Thoracic aorta (tissue), 2 donors: ENCODE measurements at places on chromosomes 16 and 17. TPM values are rescaled to one million over a fixed set of nuclear protein-coding genes. Genes with fewer than 3 reads are reported as not detected.

GRCh38 chr16:89779231-89779908 is 37.1 kb downstream of the FANCA start:
- no peak for DNase-seq

GRCh38 chr17:4693416-4693815 is 10.5 kb downstream of the PELP1 start:
- no peak for DNase-seq

GRCh38 chr17:78144736-78145641 is 1.2 kb upstream of the C17orf99 start:
- no peak for DNase-seq

DNA sequence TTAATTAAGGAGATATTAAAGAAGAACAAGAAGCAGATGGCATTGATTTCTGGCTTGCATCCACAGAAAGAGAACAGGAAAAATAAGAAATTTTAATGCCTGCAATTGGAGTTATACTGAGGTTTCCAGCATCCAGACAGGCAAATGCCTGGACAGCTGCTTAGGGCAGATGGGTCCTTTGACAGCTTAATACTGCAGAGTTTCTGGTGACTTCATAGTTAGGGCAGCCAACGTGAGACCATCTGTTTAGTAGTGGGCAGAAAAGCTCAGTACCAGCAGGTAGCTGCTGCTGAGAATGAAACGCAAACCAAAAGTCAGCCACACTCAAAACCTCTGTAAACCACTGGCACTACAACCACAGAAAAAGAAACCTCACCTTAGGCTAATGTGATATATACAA is 109.8 kb downstream of the CDK5R1 start:
- DNase-seq, result no peak

- DNase-seq, result no peak
These were observed 9.9 kb upstream of the ADGRG1 start for GRCh38 chr16:57618296-57619132.

DNA sequence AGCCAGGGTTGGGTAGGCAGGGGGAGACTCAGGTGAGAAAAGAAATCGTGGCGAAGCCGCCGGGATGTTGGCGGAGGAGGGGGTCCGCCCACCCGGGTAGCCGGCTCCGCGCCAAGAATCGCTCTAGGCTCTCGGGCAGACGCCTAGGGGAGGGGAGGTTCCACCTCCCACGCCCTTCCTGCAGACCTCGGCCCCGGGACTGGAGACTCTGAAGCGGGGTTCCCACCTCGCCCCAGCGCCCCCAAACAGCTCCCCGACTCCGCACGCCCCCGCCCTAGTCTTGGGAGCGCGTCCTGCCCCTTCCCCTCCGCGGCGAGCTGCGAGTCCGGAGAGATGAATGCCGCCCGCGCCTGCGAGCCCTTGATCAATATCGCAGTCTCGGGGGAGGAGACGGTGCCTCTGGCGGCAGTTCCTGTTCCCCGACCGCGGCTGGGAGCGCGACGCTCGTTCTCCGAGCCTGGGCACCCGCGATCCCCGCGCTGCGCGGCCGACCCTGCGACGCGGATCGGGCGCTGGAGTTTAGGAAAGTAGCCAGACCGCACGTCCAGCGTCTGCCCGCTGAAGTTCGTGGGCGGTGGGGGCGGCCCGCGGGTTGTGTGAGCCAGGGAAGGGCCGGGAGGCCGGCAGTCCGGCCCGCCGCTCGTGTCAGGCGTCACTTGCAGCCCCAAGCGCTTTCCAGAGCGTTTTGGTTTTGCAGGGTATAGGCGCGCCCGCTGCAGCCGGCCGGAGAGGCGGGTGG is 790 bp downstream of the CRHR1 start:
- DNase-seq, result no peak

The SOCS1 gene
- total RNA-seq, result 16.9 TPM

DNA sequence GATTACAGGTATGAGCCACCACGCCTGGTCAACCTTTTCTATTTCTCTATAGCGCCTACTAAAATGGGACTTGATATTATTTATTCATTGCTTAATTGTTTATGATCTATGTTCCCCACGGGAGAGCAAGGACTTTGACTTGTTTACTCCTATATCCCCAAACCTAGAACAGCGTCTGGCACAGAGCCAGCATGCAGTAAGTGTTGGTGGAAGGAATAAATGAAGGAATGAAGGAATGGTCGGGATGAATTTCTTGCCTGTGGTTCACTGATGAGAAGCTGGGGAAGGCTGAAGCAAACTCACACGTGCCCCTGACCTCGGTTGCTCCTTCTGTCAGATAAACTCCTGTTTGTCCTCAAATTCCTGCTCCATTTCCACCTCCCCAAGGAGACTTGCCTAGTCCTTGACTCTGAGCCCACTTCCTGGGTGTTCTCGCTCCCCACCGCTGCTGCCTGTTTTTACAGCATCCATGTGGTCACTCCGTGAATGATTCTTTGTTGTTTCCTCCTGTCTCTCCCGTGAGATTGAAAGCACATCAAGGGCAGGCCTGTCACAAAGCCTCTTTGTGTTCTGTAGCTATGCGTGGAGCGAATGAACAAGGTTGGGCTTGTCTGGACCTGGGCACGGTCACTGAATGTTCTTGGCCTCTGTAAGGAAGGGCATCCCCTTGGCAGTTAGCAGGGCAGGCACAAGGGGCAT is 17.3 kb downstream of the C17orf100 start:
- DNase-seq, result no peak

GRCh38 chr17:48869821-48870318 is 22.7 kb upstream of the ATP5MC1 start:
- DNase-seq, result no peak

The MYH1 gene
- not detected for total RNA-seq

DNA sequence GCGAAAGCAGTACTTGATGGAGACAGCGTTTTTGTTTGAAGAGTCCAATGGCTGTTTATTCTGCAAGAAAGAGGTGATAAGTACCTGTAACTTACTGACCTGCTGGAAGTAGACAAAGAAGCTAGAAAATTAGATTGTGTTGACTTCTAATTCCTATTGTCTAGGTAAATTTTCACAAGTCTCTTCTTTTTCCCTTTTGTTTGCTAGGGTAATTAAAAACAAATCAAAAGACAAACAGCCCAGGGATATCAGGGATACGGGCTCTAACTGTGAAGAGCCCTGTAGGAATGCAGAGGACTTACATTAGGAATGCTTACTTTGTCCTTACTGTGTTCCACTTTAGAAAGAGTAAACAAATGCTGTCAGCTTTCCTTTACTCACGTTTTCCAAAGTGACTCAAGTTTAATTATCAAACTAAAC is 7.0 kb downstream of the PSME3IP1 start:
- DNase-seq, result no peak

- DNase-seq, result no peak
These were observed 28.7 kb downstream of the B9D1 start for GRCh38 chr17:19333736-19334290.

DNA sequence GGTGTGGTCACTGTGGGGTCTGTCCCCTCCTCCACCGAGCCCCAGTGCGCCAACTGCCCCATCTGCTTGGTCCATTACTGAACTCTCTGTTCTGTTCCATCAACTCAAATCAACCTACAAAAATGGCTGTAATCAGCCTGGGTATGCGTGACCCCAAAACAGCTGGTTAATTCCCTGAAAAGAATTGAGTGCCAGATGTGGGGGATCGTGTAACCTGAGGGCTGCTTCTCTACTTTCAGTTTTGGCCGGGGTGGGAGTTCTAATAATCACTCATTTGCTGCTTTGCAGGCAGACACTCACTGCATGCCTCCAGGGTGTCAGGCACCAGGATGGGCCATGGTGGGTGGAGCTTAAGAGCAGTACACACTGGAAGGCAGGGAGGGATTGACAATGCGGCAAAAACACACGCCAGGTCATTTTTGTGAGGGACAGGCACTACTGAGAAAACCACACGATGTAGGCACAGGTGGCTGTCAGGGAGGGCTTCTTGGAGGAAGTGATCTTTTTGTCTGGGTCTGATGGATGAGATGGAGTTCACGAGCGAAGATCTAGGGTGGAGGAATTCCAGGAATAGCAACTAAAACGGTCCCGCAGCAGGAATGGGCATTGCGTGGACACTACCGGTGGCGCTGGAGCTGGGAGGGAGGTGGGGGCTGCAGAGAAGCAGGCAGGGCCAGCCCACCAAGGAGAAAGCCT is 30.4 kb upstream of the SSTR5 start:
- DNase-seq, result no peak

GRCh38 chr17:8249621-8250500 is 772 bp downstream of the PFAS start:
- DNase-seq, result no peak

The IL17C gene
- not detected for total RNA-seq

The SLC5A10 gene
- not detected for total RNA-seq

DNA sequence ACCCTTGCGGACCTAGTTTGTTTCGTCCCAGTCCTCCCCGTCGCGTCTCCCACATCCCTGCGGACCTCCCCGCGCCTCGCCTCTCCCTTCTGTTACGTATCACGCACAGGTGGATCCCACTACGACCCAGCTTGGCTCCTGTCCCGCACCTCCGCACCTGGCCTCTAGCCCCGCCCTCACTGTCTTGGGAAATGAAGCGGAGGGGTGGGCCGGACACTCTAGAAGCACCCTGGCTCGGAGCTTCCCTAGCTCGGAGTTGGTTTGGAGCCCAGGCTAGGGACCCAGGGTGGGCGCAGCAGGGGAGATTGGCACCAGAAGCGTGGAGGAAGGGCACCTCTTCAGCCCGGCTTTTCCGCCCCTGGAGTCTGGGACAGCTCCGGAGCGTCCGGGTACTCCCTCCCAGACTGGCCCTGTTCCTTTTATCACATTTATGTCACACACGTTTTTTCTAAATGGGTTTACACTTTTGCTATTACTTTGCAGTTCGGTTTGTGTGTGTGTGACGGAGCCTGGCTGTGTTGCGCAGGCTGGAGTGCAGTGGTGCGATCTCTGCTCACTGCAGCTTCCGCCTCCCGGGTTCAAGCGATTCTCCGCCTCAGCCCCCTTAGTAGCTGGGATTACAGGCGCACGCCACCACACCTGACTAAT is 1.4 kb upstream of the CEMP1 start:
- DNase-seq, result no peak

DNA sequence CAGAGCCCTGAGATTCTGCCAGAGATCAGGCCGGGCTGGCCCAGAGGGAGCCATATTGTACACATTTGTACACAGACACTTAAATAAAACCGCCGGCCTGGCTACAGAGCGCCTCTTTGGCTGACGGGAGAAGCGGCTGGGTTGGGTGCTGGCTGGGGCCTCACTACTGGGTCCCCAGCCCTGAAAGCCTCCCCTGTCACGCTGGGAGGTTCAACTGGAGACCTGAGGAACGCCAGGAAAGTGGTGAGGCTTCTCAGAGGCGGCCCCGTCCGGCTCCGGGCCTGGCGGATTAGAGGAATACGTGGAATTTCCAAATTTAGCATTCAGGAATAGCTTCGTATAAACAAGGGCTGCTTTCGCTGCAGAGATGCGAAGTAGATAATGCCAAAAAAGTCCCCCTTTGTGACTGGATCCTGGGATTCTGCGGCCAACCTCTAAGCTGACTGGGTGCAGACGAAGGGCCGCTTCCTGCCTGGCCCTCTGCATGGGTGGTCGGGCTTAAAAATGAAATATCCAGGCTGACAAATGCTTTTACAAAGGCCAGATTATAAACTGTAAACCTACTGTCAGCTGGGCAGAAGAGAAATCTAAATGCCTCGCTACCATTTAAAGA is 252.4 kb downstream of the IRF8 start:
- DNase-seq, result no peak

The TPSAB1 gene
- 26.0 TPM for total RNA-seq

DNA sequence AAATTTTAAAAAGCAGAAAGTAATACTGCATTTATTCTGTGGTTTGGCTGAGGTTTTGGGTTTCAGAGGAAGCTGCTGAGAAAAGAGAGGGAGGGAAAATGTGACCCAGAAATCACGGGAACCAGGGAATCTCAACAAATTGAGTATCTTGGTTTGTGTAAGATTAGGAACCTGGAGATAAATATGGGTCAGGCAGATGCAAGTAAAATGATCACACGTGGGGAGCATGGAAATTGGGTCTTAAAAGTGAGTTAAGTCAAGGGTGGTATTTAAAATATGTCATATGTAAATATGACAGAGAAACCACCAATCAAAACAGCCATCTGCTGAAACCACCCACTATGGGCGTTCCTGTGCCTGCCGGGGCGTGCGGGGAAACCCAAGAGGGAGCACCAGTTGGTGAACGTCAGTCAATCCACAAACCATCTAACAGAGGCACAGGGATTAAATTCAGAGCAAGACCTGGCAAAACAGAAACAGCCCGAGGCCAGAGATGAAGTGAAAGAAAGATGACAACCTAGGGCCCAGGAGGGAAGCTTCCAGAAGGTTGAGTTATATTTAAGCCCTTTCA is 33.4 kb downstream of the CDH13 start:
- no peak for DNase-seq

- no peak for DNase-seq
These were observed 191.1 kb upstream of the TBX2 start for GRCh38 chr17:61208301-61209105.

The XYLT1 gene
- total RNA-seq, result 13.1 TPM

- no peak for DNase-seq
These were observed 12.5 kb upstream of the DPEP1 start for GRCh38 chr16:89600956-89601355.

GRCh38 chr17:43814714-43815113 is 18.2 kb downstream of the MPP3 start:
- no peak for DNase-seq

GRCh38 chr16:86095906-86096485 is 197.0 kb downstream of the IRF8 start:
- no peak for DNase-seq

DNA sequence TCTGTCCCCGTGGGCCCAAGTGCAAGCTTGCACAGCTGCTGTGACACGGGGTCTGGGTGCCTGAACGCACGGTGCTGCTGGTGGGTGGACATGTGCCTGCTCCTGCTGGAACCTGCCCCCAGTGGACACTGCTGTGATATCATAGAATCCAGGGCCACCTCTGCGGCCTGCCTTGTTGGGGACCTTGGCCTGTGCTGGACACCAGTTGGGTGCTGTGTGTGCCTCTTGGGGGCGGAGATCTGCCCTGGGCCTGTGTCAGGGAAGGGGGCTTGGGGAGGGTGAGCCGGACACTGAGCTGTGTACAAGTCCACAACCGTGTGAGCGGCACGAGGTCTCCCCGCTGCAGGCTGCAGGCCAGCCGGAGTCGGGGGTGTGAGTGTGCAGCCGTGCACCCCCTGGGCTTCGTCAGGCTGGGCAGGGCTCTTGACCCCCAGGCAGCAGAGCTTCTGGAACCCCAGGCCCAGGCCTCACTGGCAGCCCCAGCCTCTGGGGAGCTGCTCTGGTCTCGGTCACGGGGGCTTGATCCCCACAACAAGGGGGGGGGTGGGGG is 33.3 kb downstream of the GSE1 start:
- no peak for DNase-seq

The CYGB gene
- total RNA-seq, result 17.7 TPM

GRCh38 chr17:7282752-7283321 is 1.3 kb downstream of the SLC2A4 start:
- DNase-seq, result no peak

The AIPL1 gene
- total RNA-seq, result not detected

GRCh38 chr16:75644240-75645012 is 3.0 kb downstream of the KARS1 start:
- DNase-seq, result no peak

DNA sequence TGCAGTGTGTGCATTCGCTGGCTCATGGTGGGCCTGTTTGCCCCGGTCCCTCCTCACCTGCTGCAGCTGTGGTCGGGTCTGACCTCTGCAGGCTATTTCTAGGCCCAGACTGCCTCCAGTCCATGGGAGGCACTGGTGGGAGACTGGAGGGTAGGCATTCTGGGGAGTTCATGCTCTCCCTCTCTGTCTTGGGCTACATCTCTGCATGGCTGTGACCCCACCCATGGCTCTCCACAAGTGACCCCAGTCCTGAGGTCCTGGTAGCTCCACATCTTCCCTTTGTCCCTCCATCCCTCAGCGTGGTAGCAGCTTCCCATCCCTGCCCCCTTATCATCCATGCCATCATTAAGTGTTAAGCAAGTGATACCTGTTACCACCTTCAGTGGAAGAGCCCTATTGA is 107.8 kb upstream of the SEC14L1 start:
- no peak for DNase-seq

- no peak for DNase-seq
These were observed 1.4 kb downstream of the TMEM235 start for GRCh38 chr17:78232859-78233173.
